Renal pelvis (tissue), 12 donors: ENCODE measurements at places on chromosomes 12 and 14. TPM values are rescaled to one million over a fixed set of nuclear protein-coding genes. Genes with fewer than 3 reads are reported as not detected.
A peak's percentile ranks its signal among the peaks of the same experiment; 100 is the strongest.

GRCh38 chr14:53840444-53840843 is 116.2 kb downstream of the BMP4 start:
- DNase-seq = no peak

GRCh38 chr14:100165376-100165775 is 5.9 kb upstream of the DEGS2 start:
- DNase-seq = no peak

- DNase-seq = no peak
Measured at GRCh38 chr12:25162866-25163265, 32.1 kb downstream of the DNAI7 start.

DNA sequence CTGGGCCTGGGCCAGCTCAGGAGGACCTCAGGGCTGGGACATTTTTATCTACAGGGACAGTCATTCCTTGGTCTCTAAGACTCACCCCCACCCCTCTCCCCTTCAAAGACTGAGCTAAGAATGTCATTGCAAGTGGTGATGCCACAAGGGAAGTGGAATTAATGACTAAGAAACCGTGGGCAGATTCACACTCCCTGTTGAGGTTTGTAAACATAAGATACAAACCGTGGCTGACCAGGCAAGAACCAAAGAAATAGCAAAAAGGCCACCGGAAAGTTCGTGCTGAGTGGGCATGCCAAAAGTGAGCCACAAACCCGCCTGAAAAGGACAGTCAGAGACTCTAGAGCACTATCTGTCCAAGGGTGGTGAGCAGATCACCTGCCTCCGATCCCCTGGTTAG is 25.7 kb downstream of the NUAK1 start:
- DNase-seq = no peak

DNA sequence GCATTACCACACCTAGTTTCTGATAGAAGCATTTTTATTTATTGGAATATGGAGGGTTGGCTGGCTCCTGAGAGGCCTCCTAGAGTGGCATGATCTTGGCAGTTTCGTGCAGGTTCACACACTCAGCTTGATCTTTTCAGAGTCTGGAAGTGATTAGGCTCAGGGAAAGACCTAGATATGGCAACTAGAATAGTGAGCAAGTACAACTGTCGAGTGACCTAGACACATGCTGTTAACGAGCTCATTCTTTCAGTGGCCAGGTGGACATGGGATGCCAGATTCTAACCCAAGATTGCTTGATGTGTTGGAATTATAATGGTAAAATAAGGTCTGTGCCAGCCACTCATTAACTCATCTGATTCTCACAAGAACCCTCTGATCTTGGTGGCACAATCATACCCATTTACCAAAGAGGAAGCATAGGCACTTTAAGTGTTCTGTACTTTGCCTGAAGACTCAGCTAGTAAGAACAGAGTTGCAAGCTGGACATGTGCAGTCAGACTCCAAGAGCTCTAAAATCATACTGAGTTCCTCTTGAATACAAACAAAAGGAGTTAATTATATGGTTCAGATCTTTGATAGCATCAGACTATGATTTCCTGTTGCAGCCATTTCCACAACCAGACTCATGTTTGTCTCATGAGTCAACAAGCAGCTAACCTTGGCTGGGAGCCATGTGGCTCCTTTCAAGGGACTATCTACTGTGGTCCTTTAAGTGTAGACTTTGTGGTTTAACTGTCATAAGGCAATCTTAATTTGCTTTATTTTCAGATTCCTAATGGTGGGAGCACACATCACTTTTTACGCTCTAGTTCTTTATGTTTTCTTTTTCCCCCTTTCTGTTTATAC is 144.2 kb downstream of the PLEKHA5 start:
- DNase-seq = peak; percentile 14

The LRP6 gene
- polyA plus RNA-seq = 63.6 TPM

- DNase-seq = no peak
Measured at GRCh38 chr14:67999290-67999689, 179.7 kb downstream of the RAD51B start.

- DNase-seq = no peak
Measured at GRCh38 chr12:32541754-32542374, 137.2 kb upstream of the DNM1L start.

The CBLN3 gene
- 4.2 TPM for polyA plus RNA-seq

DNA sequence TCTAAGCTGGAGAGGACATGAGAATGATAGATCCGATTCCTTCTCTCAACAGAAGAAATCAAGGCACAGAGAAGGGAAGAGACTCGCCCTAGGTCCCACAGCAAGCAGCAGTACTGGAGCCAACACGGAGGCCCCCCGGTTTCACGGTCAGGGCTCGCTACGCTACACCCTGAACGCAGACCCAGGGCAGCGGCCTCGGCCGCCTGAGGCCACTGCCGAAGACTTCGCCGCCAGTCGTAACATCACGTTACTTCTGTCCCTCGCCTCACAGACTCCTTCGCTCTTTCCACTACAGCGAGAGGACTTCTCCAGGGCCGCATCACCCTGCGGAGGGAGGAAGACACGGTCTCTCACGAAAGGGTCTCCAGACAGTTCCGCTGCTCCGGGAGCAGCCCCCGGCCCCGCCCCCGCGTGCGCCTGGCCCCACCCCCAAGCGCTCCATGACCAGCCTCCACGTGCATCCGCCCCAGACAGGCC is 411 bp upstream of the DCAF4 start:
- no peak for DNase-seq

The ZNF605 gene
- 19.6 TPM for polyA plus RNA-seq

The HELB gene
- 4.4 TPM for polyA plus RNA-seq

DNA sequence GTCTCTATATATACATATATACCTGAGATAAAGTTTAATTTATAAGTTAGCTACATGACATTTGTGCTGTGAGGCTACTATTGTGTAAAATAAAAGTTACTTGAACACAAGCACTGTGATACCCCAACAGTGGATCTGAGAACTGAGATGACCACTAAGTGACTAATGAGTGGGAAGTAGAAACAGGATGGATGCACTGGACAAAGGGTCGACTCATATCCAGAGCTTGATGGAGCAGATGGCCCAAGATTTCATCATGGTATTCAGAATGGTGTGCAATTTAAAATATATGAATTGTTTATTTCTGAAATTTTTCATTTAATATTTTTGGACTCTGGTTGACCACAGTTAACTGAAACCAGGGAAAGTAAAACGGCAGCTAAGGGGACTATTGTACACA is 908.6 kb upstream of the MDGA2 start:
- DNase-seq = no peak

The PTPN21 gene
- polyA plus RNA-seq = 34.0 TPM
